ENCODE measurements at places on chromosomes 16 and 17. TPM values are rescaled to one million over a fixed set of nuclear protein-coding genes. Genes with fewer than 3 reads are reported as not detected.

The CHST5 gene
- total RNA-seq = not detected

The TP53TG3C gene
- not detected for total RNA-seq

The LPO gene
- total RNA-seq = not detected

The COPZ2 gene
- total RNA-seq = 41.0 TPM

The C1QL1 gene
- total RNA-seq = 0.28 TPM

The DBNDD1 gene
- total RNA-seq = 3.1 TPM

DNA sequence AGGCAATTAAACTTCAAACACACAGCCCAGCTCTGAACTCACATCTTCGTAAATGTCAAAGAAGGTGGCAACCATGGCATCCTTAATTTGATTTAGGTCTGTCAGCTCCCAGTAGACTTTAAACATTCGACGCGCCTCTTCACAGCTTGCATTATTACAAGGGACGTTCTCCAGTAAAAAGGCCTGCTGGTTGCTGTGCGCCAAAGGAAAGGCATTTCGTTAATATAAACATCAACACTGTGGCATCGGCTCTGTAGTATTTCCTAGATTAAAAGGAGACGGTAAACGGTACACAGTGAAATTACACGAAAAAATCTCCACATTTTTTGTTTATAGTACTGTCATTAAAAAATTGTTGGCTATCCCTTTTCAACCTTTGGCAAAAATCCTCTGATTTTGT is 116.8 kb upstream of the NETO2 start:
- no peak for DNase-seq

GRCh38 chr16:2768403-2769089 is 8.5 kb downstream of the ELOB start:
- no peak for DNase-seq

- DNase-seq = no peak
Observed at GRCh38 chr16:19228575-19228974, 57.0 kb upstream of the CLEC19A start.

- DNase-seq = no peak
Observed at GRCh38 chr16:52573365-52574299, 26.7 kb upstream of the TOX3 start.

GRCh38 chr16:67546761-67547422 is 15.4 kb upstream of the CTCF start:
- peak; percentile 57 for DNase-seq

GRCh38 chr17:82835122-82835521 is 4.7 kb downstream of the ZNF750 start:
- no peak for DNase-seq

DNA sequence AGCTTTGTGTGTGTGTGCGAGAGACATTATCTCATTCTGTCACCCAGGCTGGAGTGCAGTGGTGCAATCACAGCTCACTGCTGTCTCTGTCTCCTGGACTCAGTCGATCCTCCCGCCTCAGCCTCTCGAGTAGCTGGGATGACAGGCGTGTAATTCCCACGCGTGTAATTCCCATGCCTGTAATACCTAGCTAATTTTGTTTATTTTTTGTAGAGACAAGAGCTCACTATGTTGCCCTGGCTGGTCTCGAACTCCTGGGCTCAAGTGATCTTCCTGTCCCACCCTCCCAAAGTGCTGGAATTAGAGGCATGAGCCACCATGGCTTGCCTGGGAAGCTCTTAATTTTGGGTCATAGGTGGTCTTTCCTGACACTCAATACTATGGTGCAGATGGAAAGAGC is 205.3 kb upstream of the TNRC6C start:
- no peak for DNase-seq

GRCh38 chr16:10964891-10965326 is 20.5 kb downstream of the CLEC16A start:
- no peak for DNase-seq

- peak; percentile 2 for DNase-seq
Observed at GRCh38 chr17:71828182-71828596, 292.6 kb upstream of the SOX9 start.

GRCh38 chr17:55300479-55301290 is 35.9 kb downstream of the HLF start:
- DNase-seq = no peak

DNA sequence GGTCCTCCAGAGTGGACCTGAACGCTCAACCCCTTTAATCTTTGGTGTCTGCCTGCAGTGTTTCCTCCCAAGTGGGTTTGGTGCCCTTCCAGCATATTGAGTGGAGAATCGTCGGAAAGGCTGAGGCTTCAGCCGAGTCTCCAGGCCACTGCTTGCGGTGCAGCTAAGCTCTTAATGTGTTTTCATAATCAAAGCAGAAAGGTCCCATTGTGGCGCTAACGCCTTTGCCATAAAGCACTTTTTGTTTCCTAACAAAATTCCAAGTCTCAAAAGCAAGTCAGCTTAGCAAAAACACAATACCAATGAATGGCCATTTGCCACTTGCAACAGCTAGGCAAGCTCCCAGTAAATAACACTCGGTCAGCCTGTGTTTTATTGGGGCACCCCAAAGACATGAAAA is 57.6 kb downstream of the KSR1 start:
- DNase-seq = no peak

Data from IMR-90 (cell line).